SK-N-MC (cell line): ENCODE measurements at places on chromosomes 5 and 9.
A peak's percentile ranks its signal among the peaks of the same experiment; 100 is the strongest.

GRCh38 chr5:58122157-58122556 lies 337.7 kb downstream of the PLK2 start:
- no peak for DNase-seq

DNA sequence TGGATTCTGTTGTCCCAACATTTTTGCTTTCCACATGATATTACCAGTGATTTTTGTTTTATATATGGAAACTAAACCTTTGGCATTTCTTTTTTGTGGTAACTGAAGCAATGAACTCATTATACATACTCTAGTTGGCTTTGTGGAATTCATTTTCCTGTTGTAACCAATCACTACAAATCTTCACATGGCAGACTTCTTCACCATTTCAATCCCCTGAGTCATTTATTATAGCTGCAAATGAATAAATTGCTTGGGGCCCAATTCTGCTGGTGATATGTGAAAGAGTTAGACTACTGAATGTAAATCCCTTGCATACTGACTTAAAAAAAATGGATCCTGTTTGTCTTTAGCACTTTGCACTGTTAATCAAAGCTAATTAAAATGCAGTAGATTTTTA lies 1709.6 kb upstream of the WWC1 start:
- DNase-seq = peak; percentile 78

DNA sequence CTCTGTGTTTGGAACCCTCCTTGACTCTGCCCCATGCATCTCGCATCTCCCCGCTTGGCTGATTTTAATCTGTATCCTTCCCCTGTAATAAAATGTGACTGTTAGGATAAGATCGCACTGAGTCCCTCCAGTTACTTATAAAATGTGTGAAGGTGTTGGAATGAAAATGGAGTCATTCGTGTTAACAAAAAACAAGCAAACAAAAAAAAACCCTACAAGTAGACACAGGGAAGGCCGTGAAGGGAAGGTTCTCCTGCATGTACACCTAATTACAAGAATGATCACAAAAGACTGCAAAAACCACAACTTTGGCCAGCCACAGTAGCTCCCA lies 14.2 kb upstream of the VDAC1 start:
- no peak for DNase-seq

DNA sequence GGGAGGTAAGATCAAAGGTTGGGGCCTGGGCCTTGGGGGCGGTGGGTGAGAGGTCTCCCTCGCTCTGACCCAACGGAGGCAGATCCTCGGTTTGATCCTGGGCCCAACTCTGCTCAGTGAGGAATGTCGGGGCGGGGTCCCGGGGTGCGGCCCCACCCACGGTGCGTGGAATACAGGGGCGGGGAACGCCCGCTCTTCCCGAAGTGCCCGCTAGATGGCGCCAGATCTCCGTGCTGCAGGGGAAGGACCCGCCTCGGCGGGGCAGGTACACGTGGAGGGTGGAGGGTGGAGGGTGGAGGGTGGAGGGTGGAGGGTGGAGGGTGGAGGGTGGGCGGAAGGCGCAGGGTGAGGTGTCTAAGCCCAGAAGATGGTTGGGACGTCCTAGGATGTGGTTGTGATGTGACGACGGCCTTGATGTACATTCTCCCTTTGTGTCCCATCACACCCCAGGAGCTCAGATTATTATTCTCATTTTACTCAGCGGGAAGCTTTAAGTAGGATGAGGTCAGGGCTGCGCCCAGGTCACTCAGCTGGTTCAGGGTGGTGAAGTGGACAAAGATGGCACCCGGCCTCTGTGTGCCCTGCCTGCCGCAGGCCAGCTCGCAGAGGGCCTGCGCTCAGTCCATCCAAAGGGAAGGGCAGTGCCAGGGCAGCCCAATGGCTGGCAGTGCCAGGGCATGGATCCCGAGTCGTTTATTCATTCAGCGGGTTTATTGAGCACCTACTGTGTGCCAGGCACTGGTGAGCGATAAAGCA lies 9.4 kb upstream of the RPS14 start:
- no peak for DNase-seq

DNA sequence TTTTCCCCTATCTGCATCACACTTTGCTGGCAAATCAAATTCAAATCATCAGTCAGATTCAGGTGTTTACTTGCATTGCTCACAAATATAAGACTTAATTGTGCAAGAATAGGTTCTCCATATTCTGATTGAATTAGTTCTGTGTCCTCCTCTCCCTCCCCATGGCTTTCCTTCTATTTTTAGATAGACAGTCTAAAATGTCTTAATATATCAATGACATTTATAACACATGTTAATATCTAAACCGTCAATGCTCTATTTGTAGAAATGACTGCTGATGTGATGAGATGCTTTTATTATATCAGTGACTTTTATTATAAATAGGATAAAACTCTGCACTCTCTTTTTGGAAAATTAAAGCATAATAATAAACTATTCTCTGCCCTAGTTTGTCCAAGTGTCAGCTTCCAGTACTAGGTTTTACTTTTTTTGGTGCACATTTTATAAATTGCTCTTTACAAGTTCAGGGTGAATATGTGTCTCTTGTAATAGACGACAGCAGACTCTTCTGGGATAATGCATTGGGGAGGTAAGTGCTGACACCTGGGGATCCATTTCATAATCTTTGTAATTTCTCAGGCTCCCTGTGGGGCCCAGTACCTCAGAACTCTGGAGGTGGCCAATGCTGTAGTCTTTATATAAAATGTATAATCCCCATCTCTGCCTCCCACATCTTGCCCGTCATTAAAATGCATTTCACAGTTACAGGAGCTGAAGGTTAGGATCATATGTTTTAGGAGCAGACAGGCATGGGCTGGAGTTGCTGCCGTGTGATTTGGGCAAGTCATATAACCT lies 321.5 kb downstream of the BRINP1 start:
- no peak for DNase-seq

GRCh38 chr9:78882481-78882880 lies 585.6 kb downstream of the PSAT1 start:
- DNase-seq = no peak

DNA sequence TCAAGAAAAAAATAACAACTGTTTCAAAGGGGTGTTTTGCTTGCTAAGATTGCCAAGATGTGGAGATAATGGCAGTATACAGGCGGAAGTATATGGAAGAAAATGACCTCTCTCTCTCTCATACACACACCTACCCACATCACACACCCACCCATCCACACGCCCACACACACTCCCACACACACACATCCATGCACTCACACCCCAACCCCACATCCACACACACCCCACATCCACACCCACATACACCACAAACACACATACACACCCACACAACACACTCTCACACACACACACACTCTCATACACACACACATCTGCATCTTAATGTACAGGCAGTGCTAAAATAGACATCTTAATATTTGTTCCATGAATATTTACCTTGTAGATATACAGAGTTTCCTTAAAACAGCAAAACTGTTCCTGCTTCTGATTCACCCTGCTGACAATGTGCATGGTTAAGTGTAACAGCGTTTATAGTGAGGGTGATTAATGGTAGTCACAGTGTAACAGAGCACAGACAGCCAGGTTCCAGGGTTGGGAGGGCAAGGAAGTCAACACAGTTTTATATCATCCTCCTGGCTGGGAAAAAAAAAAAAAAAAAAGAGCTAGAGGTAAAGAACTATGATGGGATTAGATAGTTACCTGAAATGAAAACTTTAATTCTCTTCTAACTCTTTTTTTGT lies 8.3 kb downstream of the BHMT2 start:
- no peak for DNase-seq

DNA sequence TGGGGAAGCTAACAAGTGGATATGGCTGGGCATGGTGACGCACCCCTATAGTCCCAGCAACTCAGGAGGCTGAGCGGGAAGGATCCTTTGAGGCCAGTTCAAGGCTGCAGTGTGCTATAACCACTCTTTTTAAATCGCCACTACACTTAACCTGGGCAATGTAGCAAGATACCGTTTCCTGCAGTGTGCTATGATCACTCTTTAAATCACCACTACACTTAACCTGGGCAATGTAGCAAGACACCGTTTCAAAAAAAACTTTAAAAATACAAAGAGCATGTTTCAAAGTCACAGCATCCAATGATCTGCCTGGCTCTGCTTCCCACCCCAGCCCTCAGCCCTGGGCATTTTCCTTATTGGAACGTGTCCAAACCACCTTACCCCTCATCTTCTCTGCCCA lies 14.5 kb downstream of the GRHPR start:
- no peak for DNase-seq

GRCh38 chr5:154390746-154391359 lies 54.9 kb upstream of the SAP30L start:
- DNase-seq = no peak

- DNase-seq = no peak
These were observed 290.1 kb upstream of the TRPC7 start for GRCh38 chr5:136655468-136655867.

- peak; percentile 28 for DNase-seq
These were observed 197.0 kb downstream of the SEC61B start for GRCh38 chr9:99419070-99419469.

GRCh38 chr5:22699319-22699718 lies 153.8 kb downstream of the CDH12 start:
- no peak for DNase-seq

GRCh38 chr9:107211284-107211923 lies 71.7 kb upstream of the RAD23B start:
- no peak for DNase-seq

- DNase-seq = peak; percentile 69
These were observed 119.5 kb upstream of the CTNND2 start for GRCh38 chr5:12023614-12024241.
